ENCODE measurements at places on chromosomes 12 and 14.

DNA sequence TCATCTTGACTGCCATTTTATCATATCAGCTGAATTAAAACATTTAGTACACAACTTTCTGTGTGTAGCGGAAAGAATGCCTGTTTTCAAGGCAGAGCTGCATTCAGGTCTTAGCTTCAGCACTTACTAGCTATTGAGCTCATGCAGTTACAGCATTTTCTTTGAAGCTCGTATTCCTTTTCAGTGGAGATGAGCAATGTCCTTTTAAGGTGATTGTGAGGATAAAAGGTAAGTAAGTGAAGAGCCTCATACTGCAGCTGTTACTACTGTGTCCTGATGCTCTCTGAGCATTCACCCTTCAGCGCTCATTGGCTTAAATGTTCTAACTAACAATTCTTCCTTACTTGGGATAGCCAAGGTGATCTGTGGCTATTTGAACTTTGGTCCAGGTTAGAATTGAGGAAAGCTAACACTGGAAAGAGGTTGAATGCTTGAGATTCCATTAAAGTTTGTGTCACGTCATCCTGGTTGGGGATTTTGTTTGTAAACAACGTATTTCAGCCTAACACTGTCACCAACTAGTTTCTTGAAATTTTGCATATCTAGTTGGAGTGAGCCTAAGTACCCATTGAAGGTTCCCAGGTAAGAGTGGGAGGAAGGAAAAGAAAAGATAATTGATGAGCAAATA lies 71.4 kb downstream of the PAPOLA start:
- no peak for DNase-seq

DNA sequence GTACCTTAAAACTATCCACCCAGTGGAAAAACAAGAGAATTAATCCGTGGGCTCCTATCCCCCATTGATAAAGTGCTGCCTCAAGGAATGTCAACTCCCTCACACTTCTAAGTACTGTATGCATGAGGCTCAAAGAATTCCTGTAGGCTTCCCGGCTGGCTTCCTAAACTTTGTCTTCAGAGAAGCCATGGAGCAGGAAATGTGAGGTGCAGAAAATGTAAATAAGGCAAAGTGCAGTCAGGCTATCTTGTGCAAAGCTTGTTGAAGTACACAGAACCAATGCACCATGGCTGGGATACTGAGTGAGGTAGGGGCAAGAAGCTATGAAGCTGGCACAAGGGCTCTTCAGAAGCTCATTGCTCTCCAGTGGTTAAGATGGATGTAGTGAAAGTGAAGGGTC lies 611.0 kb downstream of the FSCB start:
- no peak for DNase-seq

DNA sequence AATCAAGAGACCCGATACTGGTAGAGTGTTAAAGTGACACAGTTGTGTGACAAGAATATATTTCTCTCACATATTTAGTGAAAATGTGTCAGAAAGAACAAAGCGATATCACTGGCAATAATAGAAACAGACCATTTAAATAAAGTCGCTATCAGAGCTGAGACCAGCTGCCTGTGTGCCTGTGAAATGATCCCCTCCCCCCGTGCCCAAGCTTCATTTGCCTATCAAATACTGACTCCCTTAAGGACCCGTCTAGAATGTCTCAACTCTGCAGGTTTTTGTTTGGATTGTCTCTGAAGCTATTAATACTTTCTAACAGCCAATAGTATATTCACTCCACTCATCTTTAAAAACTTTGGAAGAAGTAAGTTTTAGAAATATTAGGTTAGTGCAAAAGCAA lies 98.9 kb downstream of the EGLN3 start:
- no peak for DNase-seq

DNA sequence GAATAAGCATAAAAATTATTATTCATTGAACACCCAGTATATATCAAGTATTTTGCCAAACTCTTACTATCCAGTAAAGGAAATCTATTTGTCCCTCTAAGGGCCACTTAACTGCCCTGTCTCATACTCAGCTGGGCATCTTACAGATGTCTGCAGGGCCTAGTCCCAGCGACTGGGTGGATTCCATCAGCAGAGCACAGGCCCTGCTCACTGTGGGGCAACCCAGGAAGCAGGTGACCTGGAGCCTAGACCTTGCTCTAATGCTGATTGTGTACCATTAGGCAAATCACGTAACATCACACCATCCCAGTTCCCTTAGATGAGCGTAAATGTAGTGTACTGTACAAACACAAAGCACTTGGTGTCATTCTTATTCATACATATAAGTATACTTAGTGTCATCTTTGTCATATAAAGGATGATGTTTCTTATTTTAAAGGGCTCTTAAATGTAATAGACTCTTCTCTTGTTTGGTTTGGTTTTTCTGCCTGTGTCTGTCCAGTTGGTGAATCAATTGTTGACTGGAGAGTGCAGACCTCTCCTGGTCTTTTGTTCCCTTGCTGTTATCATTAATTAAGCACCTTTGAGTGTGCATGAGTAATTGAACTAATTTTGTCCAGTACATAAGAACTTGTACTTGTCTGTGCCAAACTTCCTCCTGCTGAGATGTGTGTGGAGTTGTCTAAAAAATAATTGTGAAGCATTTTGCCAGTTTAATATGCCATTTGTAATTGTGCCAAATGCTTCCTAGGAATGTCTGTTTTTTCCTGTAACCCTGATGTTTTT lies 49.3 kb downstream of the RAB35 start:
- DNase-seq, result no peak

GRCh38 chr12:42593874-42594273 lies 4.3 kb upstream of the PRICKLE1 start:
- no peak for DNase-seq

- DNase-seq, result no peak
Measured at GRCh38 chr12:128938886-128939285, 85.6 kb downstream of the GLT1D1 start.

DNA sequence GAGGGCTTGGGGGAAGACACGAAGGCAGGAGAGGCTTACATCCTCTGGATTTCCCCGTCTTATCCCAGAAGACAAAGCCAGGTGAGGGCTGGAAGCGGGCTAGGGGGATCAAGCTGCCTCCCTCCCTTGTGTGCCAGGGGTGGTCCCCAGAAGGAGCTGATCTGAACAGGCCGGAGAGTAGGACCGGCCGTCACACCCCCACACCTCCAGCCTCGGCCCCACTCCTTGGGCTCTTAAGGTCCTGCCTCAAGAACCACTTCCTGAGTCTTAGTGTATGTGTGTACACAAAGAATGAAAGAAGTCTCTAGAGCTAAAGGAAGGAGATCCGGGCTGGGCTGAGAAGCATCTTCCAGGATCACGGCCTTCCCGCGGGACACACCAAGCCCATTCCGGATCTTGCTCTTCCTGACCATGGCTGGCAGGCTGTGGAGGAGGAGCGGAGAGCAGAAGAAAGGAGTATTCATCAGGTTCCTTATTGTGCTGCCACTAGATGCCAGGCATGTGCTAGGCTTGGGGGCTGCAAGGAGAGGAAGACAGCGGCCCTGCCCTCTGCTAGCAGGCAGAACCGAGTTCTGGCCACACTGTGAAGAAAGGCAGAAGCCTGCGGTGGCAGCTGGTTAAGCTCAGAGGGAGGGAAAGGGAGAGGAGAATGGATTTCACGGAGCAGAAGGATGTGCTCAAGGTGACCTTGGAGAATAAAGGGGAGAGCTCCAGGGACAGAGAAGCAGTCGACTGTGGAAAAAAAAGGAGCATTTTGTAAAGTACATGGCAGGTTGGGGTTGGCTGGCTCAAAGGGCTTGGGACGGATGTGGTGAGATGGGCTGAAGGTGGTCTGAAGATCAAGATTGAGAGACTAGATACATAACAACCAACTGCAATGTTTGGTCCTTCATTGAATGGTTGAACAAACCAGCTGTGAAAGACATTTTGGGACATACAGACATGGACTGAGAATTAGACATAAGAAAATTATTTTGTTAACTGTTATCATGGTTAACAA lies 1.3 kb upstream of the CD63 start:
- no peak for DNase-seq

DNA sequence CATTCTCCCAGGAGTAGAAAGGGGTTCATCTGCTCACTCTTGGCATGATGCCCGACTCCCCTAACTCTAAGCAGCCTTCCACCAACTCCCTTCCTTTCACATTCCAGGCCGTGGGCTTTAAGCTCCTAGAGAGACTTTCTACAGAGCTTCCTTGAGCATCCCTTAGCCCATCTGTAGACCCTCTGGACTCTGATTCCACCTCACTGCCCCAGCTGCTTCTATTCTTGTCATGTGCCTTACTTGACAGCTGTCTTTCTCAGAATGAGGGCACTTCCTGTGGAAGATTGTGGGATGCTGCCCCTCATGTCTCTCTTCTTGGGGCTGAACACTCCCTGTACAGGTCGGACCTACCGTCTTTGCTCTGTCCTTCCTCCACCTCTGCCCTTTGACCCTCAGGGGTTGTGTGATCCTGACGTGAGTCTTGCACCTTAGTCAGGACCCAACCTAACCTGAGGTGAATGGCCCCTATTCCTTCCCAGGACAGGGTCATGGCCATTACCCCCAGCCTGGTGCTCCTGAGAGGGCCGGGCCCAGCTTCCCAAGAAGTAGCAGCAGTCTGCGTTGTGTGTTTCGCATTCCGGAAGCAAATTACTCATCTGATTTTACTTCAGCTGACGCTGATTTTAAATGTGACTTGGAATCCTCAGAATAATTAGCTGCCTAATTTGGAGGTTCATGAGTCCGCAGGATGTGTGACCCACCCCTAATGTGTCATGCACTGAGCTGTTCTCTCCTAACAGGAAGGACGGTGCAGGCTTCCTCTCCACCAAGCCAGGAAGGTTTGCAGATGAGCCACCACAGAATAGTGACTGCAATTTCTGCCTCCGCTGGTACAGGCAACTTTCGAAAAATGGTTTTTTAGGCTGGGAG lies 2.7 kb upstream of the GALNT6 start:
- DNase-seq, result no peak

DNA sequence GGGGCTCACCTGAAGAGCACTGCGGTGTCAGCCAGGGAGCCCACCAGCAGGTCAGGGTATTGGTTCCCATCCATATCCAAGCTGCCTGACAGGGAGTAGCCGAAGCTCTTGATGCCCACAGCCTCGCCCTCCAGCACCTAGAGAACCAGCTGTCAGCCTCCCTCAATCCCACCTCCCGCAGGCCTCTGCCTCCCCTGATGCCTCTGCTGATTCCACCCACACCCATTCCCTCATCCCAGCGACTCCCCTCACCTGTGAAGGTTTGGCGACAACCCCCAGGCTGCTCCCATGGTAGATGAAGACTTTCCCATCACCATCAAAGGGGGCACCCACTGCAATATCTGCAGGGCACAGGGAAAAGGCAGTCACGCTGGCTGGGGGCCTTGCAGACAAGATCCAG lies 10.0 kb downstream of the ITGA7 start:
- no peak for DNase-seq

DNA sequence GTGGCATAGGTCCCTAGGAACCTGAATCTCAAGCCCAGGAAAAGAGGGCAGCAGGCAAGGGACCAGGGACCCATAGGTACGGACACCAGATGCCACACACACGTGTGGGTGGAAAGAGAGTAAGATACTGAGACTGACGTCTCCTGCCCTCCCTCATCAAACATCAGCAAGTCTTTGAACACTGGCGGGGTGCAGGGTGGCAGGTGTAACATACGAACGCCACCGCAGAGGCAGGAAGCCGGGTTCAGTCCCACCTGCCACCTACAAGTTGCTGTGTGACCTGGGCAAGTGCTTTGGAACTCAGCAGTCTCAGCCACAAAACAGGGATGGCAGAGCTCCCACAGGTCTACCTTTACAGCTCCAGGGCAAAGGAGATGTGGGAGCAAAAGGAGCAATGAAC lies 11.1 kb downstream of the ACTN1 start:
- DNase-seq, result peak; percentile 18

DNA sequence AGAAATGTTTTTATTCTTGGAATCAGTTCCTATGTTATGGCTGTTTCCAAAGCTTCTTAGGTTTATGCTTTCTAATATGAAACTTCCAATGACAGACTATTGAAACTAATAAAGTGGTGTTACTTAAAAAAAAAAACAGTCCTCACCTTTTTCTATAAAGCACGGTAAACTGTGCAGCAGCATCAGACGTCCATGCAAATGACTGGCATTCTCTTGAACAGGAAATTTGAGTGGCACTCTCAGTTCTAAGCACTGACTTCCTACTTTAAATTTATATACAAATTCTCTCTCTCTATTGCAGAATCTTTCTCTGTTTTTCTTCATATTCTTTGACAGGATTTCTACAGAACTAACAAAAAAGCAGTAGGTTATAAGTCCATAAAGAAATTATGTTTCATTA lies 2.8 kb upstream of the RAD51AP1 start:
- DNase-seq, result no peak

DNA sequence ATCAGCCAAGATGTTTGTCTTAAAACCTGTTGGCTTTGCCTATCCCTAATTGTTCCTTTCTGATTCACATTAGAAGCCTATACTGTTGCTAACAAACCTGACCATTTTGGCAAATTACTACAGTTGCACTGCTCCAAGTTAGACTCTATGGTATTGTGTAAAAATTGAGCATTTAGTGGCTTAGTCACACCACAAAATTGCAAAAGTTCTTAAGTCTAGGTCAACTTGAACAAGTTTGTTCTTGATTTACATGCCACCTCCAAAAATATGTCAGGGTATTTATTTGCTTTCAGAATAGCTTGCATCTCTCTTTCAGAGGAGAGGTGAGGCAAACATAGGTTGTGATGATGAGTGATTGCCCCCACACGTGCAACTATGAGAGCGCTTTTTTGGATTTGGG lies 27.0 kb upstream of the PTHLH start:
- DNase-seq, result no peak

- DNase-seq, result no peak
Measured at GRCh38 chr14:24565766-24566165, 10.3 kb downstream of the CTSG start.

- no peak for DNase-seq
Measured at GRCh38 chr12:101720118-101720517, 19.1 kb downstream of the SYCP3 start.

GRCh38 chr14:104813286-104813685 lies 12.4 kb downstream of the ZBTB42 start:
- no peak for DNase-seq

- DNase-seq, result no peak
Measured at GRCh38 chr14:95500201-95500681, 16.2 kb downstream of the SYNE3 start.

DNA sequence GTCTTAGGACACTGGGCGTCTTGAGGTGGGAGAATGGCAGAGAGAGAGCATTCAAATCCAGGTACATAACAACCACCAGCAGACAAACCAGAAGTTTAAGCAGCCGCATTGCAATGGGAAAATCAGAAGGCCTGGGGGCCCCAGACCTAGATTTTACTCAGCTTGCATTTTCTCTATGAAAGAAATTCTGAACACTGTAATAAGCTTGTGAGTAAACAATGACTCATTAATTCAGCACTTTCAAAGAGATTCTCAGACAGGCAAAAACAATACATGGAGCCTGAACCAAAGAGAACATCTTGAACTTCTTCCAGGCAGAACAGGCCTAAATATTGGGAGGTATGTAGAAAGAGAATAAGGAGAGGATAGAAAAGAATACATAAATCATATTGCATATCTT lies 69.8 kb upstream of the IFNG-AS1 start:
- DNase-seq, result no peak

DNA sequence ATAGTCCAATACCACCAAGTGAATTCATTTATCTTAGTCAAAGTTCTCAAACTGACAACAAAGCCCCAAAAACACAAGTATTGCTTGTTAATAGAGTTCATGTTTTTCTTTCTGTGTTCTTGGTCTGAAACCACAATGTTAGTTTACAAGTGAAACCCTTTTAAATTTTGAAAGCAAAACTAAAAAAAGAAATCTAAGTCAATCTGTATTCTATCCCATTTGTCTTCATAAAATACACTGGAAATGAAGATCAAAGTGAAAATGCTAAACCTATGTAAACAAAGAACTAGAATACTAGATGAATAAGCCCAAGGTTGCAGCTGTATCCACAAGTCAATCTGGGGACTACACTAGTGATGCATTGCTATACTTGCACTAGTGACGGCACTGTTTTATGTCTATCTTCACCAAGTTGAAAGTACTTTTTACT lies 10.4 kb downstream of the MAP4K5 start:
- no peak for DNase-seq

Measured in omental fat pad (tissue), 4 donors.